ENCODE measurements at places on chromosomes 2 and 18. TPM values are rescaled to one million over a fixed set of nuclear protein-coding genes. Genes with fewer than 3 reads are reported as not detected.

GAREM2 gene
- 1.1 TPM for total RNA-seq

LONRF2 gene
- total RNA-seq = 24.5 TPM

LPIN1 gene
- total RNA-seq = 27.8 TPM

LDLRAD4 gene
- total RNA-seq = 23.3 TPM

TUBA4B gene
- not detected for total RNA-seq

MC5R gene
- not detected for total RNA-seq

MROH2A gene
- not detected for total RNA-seq

All from cardiac septum (tissue), 1 donor.